ENCODE measurements at places on chromosomes 5 and 9.

- DNase-seq: peak; percentile 17
Measured at GRCh38 chr9:1460143-1460769, 410.1 kb downstream of the DMRT2 start.

- no peak for DNase-seq
Measured at GRCh38 chr5:7589800-7590199, 193.9 kb downstream of the ADCY2 start.

- DNase-seq: no peak
Measured at GRCh38 chr9:126439402-126439765, 112.8 kb downstream of the MVB12B start.

- DNase-seq: no peak
Measured at GRCh38 chr5:81180780-81181460, 52.2 kb upstream of the CKMT2 start.

DNA sequence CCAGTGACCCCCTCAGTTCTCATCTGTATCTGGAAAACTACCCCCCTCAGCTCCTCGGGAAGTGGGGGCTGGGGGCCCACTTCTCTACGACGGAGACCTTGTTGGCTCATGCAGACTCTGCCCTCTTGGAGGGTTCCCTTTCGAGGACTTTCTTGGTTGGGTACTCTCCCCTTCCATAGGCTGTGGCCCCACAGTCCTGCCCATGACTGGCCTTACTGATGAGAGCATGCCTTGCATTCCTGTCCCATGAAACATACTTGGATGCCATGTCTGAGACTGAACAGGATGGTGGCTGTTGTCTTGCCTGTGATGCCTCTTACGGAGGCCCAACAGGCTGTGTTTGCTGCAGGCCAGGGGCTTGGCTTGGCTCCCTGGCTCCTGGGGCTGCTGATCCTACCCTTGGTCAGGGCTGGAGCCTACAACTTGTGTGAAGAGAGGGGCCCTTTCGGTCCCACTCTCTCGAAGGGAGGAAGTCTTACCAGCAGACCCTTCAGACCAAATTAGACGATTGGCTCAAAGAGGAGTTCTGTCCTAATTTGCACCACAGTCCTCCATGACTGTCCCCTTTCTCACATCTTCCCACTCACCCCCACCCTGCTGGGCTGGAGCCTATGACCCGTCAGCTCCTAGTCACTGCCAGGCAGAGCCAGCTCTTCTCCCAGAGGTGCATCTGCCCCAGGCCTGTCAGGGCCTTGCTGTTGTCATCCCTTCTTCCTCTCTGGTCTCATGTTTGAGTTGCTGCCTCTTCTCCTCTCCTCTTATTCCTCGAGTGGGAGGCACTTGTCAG lies 109.9 kb downstream of the CACNA1B start:
- no peak for DNase-seq

- no peak for DNase-seq
Measured at GRCh38 chr9:27785714-27786100, 212.4 kb upstream of the C9orf72 start.

DNA sequence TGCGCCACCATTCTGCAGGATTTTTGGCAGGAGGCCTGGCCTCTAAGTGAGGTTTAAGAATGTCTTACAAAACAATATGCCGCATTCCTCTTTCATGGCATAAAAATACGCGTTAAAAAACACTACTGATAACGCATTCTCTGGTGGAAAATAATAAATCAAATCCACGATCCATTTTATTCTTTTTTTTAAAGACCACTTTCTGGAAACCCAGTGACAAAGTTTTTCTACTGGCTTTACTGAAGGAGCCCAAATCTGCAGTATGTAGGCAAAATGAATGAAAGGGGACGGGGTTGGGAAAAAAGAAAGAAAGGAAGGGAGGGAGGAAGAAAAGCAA lies 2.0 kb downstream of the SV2C start:
- DNase-seq: no peak

DNA sequence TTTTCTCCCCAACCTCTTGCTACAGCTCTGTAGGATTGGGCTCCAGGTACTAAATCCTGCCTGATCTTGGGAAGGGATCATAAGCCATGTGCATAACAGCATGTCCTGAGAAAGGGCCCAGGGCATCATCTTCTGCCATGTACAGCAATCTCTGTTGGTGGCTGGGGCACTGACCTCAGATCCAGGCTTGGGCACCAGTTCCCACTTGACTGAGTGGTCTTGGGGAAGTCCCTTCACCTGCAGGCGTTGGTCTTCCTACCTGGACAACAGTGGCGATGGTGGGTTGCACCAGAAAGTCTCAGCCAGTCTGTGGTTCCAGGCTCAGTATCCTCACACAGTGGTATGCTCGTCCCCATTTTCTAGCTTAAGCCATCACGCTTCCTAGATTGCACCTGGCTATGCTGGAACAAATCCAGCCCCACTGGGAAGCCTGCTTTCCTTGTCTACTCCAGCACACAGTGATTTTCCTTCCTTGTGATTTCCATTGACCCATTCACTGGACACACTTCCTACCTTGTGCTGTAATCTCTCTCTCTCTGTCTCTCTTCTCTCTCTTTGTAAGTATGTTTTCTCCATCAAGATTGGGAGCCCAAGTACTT lies 121.7 kb upstream of the PITX1 start:
- DNase-seq: no peak

DNA sequence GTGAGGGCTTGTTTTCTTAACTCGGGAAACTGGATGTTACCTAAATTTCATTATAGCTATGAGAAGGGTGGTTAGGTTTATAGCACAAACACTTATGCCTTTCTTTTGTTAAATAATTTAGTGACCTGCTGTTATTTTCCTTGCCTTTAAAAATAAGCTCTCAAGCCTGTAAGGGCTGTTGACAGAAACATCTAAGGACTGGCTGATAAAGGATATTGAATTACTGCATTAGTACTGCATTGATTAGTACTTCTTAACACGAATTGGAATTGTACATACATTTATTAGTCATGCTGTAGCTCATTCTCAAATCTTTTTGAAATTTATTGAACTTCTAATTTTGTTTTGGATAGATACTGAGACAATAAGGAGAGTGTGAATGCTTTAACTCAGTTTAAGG lies 85.1 kb upstream of the DHFR start:
- no peak for DNase-seq

DNA sequence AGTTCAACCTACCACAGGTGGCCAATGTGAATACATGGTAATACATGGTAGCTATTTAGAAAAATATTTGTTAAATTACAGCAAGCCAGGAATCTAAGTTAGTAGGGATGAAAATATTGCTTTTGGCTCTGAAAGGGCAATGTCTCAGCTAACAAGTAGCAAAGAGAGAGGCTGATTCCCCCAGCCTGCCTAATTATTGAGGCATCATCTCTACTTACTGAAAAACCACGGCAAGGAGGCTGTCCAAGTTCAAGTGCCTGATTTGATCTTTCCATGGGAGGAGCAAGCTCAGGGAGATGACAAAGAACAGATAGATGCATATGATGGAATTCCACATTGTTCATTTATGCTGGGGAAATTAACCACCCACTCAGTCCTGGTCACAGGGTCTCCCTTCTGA lies 28.7 kb upstream of the UBTD2 start:
- DNase-seq: no peak

DNA sequence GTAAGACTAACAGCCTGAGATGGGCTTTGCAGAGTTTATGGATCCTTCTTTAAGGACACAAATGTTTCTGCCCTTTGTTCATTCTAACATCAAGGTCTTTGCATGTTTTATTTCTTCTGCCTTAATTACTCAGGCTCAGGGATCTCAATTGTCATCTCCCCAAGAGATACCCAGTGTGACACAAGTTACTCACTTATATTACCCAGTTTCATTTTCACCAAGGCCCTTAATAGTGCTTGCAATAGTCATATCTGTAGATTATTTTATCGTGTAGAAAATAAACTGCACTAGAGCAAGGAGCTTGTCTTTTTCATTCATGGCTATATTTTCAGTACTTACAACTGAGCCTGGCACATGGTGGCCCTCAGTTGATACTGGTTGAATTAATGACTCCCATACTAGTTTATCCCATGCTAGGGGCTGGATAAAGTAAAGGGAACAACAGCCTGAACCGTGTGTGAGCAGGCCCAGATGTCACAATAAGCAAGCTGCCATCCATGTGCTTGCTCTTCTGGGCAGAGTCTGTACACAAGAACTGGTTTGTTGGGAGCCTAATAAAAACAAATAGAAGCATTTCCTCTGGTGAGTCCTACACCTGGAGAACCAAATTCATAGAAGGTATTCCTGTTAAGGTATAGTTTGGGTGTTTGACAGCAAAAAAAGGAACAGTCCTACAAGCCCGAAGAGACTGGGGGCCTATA lies 112.5 kb upstream of the CD180 start:
- no peak for DNase-seq

GRCh38 chr5:135318037-135318436 lies 81.0 kb downstream of the MACROH2A1 start:
- no peak for DNase-seq

- DNase-seq: no peak
Measured at GRCh38 chr9:107215381-107215780, 67.7 kb upstream of the RAD23B start.

- no peak for DNase-seq
Measured at GRCh38 chr9:69044240-69045219, 9.0 kb downstream of the FXN start.

DNA sequence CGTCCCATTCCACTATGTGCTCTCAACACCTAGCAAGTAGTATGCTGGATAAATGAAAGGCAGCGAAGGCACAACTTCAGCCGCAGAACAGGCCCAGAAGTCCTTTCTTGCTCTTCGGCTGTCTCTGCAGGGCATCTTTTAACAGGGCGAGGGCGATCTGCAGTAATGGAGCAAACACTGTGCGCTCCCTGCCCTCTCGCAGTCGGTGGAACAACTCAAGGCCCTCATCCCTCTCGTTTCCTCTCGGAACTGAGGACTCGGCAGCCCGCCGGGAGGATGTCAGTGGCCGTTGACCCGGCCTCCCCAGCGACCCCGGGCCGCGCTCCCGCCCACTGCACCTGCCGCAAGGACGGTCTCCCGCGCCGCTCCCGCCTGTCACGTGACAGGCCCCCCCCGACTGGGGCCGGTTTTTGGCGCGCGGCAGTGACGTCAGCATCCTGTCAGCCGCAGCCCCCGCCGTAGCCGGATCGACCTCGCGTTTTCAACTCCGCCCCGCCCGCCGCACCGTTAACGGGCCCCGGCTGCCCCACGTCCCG lies 1.1 kb downstream of the ZNF367 start:
- peak; percentile 62 for DNase-seq

DNA sequence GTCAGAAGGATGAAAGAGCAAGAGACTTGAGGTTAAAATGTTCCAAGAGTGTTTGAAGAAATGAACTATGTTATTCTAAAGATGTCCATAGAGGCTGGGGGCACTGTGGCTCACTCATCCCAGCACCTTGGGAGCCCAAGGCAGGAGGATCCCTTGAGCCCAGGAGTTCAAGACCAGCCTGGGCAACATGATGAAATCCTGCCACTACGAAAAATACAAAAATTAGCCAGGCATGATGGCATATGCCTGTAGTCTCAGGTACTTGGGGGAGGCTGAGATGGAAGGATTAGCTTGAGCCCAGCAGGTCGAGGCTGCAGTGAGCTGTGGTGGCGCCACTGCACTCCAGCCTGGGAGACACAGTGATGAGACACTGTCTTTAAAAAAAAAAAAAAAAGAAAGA lies 2.7 kb downstream of the AOPEP start:
- DNase-seq: peak; percentile 0

DNA sequence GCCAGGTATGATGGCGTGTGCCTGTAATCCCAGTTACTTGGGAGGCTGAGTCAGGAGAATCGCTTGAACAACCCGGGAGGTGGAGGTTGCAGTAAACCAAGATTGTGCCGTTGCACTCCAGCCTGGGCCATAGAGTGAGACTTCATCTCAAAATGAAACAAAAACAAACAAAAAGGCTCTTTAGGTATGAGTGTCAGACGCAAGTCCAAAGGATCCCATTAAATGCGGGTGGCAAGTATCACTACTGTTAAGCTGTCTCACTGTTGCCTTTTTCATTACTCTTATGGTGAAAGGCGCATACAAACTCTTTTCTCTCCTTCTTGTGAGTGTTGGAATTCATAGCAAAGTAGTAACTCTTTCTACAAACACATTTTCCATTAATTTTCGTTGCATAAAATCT lies 688.5 kb upstream of the CHD1 start:
- no peak for DNase-seq

GRCh38 chr9:113650207-113651131 lies 186.9 kb downstream of the RGS3 start:
- DNase-seq: no peak

DNA sequence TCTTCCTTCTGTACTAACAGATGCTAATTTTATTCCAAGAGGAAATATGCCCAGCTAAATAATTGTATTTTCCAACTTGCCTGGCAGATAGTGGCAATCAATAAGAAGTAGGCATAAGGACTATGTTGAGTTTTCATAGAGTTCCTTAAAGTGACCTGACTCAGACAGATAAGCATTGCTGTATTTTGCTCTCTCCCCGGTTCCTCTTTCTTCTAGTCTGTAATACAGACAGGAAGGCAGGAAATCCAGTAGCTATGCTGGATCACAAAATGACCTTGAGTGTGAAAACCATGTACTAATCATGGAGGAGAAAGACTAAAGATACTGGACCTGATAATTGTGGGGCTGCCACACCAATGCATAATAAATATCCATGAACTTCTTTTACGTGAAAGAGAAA lies 701.7 kb downstream of the CETN3 start:
- peak; percentile 55 for DNase-seq

DNA sequence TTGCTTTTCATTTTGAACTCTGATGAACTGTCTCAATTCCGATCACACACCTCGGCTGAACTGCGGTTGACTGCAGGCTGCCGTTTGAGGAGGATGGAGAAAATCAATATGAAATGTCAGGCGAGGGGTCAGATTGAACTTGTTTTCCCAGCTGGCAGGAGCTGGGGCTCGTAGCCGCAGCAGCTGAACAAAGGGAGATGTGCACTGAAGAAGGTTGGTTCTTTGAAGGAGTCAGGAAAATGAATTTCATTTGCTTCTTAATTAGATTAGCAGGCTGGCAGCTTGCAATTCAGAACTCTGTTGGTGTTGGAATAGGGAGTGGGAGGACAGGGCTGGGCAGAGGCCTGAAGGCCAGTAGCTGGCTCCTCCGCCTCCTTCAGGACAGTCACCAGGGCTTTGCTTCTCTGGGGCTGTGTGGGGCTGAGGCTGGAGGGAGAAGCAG lies 117.4 kb upstream of the GPR151 start:
- no peak for DNase-seq

DNA sequence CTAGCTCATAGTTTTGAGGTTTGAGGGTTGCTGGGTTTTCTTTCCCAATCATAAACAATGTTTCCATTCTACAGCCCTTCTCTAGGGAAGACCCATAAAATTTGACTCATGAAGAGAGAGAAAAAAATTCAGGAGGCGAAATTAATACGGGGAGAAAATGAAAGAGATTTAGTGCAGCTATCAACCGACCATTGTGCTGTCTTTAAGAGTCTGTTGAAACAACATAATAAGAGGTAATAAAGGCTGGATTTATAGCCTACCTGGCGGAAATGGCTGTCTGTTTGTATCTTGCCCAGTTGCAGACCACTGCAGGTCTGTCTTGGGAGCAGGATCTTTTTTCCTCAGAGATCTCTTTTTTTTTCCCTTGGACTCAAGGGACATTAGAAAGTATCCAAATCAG lies 66.9 kb downstream of the TLR4 start:
- no peak for DNase-seq

DNA sequence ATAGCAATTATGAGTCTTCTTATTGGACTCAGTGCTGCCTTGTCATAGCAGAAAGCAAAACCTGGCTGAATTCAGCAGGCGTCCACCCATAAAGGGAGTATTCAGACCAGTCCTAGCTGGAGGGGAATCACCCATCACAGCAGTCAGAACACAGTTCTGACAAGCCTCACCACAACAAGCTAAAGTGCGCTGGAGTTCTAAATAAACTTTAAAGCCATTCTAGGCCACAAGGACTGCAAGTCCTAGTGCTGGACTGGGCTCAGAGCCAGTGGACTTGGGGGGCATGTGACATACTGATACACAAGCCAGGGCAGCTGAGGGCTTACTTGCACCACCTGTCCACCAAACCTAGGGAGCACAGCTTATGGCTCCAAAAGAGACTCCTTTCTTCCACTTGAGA lies 115.3 kb upstream of the PCSK5 start:
- DNase-seq: no peak

All from AML-193 (cell line).